Pancreas (tissue), 10 donors: ENCODE measurements at places on chromosomes 16 and 17. TPM values are rescaled to one million over a fixed set of nuclear protein-coding genes. Genes with fewer than 3 reads are reported as not detected.

Gene HS3ST4
- total RNA-seq = not detected

Gene ZNF75A
- 13.0 TPM for total RNA-seq

Gene FBXL19
- total RNA-seq = 8.4 TPM

Gene KRTAP17-1
- not detected for total RNA-seq

Gene EPX
- total RNA-seq = not detected

DNA sequence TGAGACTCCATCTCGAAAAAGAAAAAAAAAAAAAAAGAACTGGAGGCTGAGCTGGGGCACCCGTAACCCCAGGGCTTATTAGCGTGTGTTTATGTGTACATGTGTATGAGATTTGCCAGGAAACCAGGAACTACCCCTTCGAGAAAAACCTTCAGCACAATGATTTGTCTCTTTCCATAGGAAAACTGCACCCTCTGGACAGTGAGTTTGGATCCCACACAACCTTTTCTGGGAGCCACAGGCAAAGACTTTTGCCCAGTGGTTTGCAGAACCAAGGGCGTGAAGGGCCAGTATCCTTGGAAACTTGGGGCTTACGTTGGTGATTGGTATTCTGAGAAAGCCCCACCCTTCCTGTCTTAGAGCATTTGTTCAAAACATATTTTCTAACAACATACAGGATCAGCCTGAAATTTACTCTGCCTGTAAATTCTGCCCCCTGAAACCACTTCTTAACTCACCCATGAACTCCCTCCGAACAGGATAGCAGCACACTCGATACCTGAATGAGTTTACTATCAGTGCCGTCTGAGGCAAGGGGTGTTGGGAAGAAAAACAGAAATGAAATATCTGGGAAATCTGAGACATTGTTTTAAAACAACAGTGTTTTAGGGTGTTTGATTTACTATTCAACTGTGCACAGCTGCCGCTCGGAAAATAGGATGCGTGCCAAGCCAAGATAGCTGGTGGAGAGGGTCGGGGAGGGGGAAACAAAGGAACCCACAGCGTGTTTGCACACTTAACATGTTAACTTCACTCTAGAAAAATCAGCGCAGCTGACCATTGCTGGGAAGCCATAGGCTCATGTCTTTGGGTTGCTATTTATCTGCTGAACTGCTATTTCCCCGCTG, 40.2 kb upstream of the MAF start:
- DNase-seq = no peak

GRCh38 chr17:31386542-31387075, 4.9 kb upstream of the RAB11FIP4 start:
- DNase-seq = no peak

- DNase-seq = no peak
Observed at GRCh38 chr16:30395992-30396585, 869 bp downstream of the ZNF48 start.

DNA sequence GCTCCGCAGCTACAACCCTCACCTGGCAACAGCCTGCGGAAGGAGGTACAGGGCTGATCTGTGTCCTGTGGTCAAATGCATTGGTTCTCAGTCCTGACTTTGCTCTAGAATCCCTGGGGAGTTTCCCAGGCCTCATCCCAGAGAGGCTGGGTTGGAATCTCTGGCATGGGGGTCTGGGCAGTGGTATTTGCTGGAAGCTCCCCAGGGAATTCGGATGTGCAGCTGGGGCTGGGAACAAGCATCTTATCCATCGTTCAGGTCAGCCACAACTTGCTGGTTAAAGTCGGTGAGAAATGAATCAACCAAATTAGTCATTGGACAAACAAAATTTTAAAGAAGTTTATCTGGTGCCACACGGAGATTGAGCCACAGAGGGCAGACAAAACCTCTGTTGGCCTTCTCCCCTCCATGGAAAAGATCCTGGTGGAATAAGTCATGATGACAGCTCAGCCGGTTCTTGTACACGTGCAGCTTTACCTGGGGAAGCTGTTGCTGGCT, 231.2 kb downstream of the FOXL1 start:
- DNase-seq = no peak

- DNase-seq = no peak
Observed at GRCh38 chr16:86241681-86242080, 268.6 kb upstream of the FOXF1 start.

DNA sequence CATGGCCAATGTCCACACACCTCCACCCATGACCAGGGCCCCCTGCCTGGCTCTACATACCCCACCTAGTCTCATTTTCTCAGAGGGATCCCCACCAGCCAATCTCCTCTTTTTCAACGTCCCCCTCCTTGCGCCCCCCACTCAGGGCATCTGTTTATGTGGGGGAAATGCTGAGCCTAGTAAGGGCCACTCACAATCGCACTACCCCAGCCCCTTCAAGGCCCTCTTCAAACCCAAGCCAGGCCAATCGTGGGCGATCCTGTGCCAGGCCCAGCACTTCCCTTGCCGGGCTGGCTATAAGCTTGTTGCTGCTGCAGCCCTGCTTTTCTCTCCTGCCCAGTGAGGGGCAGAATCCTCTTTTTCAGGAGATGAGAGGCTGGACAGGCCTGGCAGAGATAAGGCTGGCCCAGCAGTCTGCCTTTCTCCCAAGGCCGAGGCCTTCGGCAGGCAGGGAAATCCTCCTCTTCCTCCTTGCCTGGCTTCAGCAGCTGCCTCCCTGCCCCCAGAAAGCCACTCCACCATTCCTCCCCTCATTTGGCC, 16.1 kb downstream of the HSD11B2 start:
- DNase-seq = no peak

GRCh38 chr16:56364865-56365264, 60.5 kb downstream of the AMFR start:
- no peak for DNase-seq

- no peak for DNase-seq
Observed at GRCh38 chr16:25051406-25052150, 36.4 kb upstream of the ARHGAP17 start.

- no peak for DNase-seq
Observed at GRCh38 chr16:56264609-56264972, 73.3 kb downstream of the GNAO1 start.

GRCh38 chr17:73320601-73321264, 8.9 kb upstream of the CDC42EP4 start:
- no peak for DNase-seq

DNA sequence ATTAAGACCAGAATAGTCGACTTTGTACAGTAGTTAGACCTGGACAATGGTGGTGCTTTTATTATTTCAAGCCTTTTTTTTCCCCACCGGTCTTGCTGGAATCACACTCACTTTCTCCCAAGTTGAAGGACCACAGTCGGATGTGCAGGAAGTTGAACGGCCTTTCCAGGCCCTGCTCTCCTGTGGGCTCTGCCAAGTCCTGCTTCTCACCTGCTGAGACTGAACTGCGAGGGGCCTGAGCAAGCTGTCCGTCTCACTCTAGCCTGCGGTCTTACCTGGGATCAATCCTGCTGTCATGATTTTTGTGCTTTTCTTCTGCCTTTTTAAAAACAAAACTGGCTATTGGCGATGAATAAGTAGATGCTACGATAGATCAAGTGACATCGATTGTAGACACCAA, 1.3 kb downstream of the TLCD3A start:
- no peak for DNase-seq

- peak; percentile 23 for DNase-seq
Observed at GRCh38 chr16:70663524-70664324, 17.4 kb downstream of the IL34 start.

- no peak for DNase-seq
Observed at GRCh38 chr16:84293406-84293805, 1.3 kb upstream of the WFDC1 start.

DNA sequence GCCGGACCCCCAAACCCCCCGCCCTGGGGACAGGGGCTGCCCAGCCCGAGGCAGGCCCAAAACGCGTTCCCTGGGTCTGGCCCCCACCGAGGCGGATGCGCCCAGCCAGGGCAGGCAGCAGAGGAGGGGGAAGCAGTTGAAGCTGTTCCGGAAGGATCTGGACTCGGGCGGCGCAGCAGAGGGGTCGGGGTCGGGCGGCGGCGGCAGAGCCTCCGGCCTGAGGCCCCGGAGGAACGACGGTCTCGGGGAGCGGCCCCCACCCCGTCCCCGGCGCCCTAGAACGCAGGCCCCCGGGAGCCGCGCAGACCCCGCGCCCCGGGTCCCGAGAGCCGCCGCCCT, 22.9 kb upstream of the ZFPM1 start:
- DNase-seq = no peak

DNA sequence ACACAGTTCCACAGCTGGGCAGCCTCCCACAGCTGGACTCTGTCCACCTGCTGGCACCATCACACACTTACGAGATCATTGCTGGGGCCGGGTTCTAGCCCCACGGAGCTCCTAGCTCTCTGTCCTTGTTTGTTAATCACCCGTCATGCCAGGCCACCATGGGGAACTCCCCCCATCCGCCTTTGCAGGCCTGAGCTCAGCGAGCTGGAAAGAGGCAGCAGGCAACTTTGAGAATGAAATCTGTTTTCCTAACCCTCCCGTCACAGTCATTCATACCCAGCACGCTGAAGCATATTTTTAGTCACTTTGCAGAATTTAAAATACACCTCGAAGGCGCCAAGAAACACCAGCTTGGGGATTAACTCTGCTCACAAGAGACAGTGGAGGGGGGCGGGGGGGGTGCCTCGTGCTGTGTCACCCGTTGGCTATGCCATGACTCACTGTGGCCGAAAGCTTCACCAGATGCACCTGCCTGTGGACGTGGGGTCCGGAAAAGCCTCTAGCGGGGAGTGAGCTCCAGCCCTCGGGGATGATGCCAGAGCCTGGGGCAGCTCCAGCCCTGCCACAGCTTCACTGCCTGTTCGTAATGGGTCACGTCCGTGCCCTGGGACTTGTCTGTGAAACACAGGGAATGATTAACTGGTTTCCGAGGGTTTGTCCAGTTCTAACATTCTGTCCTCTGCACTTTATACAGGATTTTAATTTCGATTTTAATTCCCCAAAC, 1.4 kb upstream of the SPNS2 start:
- peak; percentile 61 for DNase-seq

DNA sequence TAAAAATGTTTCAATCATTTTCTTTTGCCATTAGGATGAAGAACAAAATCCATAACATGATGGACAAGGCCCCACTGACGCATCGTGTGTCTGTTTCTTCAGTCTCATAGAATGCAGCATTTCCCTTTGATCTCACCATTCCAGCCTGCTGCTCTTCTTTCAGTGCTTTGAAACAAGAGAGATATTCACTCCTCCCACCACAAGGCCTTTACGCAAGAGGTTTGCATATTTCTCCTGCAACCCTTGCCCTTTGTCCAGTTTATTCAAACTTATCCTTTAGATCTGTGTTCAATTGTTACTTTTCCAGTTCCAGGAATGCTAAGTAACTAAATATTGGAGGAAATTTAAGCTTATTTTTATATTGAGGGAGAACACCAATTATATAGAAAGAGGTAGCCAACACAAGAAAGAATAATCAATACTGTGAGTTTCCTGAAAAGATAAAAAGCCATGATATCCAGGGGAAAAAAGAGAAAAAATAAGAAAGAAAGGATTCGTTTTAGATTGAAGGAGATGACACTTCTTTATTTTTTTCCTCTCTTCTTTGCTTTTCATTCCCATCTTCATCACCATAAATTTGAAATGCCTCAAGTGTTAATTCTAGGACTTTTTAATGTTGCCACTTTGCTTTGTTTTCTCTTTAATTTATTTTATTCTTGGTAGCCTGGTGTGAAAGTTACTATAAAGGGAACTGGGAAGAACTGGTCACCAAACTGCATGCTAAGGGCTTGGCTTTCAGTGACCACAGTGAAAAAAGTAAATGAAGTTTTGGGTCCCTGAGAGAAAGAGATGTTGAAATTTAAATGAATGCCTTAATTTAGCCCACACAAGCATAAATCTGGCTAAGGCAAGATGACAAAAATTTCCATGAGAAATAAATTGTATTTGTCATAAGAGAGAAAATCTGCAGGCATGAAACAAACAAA, 102.1 kb downstream of the KIF2B start:
- no peak for DNase-seq

GRCh38 chr17:57707892-57708291, 37.2 kb downstream of the CCDC182 start:
- DNase-seq = no peak

DNA sequence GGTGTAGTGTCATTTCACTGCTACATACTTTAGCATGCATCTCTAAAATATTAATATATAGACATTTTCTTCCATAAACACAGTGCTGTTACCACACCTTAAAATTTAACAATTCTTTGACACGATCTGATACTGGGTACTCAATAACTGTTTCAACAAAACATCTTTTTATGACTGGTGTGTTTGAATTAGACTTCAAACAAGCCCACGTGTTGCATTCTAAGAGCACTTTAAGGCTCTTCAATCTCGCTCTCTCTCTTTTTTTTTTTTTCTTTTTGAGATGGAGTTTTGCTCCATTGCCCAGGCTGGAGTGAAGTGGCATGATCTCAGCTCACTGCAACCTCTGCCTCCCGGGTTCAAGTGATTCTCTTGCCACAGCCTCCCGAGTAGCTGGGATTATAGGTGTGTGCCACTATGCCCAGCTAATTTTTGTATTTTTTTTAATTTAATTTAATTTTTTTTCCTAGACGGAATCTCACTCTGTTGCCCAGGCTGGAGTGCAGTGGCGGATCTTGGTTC, 15.8 kb upstream of the SLC46A1 start:
- DNase-seq = no peak

DNA sequence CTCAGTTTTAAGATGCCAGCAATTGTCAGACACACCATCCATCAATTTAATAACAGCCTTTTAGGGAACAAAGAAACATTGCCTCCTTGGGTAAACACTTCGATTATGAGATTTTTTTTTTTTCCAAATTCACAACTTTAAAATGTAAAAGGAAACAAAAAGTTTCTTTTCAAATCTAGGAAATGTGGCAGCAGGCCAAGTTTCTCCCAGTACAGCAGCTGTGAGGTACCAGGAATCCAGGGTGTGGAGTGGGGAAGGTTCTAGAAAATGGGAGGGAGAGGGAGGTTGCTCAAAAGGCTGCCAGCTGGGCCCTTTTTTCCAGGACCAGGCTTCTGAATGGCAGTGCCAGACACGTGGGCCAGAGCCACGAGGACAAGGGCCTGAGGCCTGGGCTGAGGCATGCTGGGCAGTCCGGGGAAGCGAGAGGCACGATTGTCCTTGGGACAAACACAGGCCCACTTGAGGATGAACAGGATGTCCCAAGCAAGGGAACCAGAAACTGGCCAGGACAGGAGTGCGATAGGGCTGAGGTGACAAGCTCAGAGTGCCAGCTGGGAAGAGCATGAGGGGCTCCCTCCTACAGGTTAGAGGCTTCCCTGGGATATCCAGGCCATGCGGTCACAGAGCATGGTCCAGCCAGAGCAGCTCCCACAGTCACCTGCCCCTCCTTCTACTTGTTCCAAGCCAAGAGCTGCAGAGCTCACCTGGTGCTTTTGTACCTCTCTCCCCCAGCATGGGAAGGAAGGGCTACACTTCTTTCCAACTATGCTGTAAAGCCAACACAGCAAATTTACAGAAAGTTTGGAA, 215.1 kb downstream of the KATNIP start:
- DNase-seq = no peak

DNA sequence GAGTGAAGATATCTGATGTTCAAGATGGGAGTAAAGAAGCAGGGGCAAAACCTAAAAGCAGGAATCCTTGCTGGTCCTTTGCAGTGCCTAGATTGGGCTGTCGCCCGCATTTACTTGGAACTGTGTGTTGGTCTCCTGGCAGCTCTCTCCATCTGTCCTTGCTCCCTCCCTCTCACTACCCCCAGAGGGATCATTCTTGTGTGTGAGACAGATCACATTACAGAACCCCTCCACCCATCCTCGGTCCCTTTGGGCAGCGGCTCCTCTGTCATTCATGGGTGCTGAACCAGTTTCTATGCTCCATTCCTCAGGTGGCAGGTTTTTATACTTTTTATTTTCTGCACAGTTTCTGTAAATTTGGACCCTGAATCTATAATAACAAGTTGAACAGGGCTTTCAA, 99.4 kb upstream of the MYOCD start:
- no peak for DNase-seq
